ENCODE measurements at places on chromosomes 7 and 10.

DNA sequence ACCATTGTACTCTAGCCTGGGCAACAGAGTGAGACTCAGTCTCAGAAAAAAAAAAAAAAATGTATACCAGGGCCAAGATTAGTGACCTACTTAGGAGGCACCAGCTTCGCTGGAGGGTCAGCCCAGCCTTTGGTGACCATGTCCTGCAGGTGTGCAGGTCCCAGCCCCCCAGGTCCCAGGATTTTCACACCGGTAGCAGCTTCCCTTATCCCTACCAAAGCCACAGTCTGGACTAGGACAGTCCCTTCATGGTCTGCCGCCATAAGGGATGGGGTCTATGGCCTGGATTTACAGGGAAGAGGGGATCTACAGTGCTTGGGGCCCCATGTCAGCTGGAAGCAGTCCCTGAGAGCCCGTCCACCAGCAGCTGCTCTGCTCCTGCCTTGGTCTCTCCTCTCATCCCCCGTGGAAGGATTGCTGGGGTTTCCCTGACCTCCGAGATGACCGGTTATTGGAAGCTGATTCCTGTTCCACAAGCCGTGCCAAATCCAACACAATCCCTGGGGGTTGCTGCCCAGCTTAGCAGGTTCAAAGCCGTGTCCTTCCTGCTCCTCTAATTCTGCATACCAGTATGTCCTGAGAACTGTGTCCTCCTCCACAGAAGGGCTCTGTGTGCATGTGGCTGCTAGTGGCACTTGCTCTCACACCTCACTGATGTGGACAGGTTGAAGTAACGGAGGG lies 11.0 kb upstream of the NDUFB2 start:
- no peak for DNase-seq

GRCh38 chr7:24884401-24884800 lies 95.6 kb downstream of the OSBPL3 start:
- no peak for DNase-seq

DNA sequence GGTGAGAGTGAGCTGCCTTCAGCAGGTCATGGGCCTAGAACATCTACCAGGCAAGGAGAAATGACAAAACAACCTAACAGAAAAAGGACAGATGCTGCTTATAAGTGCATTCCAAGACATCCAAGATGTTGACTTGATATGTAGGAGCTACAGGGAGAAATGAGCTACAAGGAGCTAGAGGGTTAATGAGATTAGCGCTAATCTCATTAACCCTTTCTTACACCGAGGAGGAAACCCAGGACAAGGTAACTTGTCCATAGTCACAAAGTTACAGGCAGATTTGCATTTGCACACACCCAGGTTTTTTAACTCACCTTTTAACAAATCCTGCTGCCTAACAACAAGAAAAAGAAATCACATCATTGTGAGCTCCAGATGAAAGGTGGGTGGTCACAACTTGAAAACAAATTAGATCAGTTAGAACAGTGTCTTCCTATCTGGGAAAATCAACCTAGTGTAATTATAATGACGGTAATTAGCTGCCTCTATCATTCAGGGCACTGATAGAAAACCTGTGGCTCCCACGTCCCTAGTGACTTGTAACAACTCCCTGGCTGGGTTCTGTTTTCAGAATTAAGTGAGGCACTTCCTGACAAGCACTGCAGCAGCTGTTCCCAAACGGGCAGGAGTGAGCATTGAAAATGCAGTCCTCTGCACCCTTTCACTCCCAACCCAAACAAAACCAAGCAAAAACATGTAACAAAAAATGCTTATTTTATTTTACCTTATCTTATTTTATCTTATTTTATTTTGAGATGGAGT lies 5.7 kb downstream of the KIAA1549 start:
- no peak for DNase-seq

- DNase-seq: peak; percentile 52
These were observed 10.8 kb upstream of the XPNPEP1 start for GRCh38 chr10:109933984-109934565.

GRCh38 chr10:14757394-14757793 lies 17.3 kb downstream of the FAM107B start:
- DNase-seq: no peak

- DNase-seq: no peak
These were observed 184.9 kb downstream of the DNAJB6 start for GRCh38 chr7:157521752-157522151.

DNA sequence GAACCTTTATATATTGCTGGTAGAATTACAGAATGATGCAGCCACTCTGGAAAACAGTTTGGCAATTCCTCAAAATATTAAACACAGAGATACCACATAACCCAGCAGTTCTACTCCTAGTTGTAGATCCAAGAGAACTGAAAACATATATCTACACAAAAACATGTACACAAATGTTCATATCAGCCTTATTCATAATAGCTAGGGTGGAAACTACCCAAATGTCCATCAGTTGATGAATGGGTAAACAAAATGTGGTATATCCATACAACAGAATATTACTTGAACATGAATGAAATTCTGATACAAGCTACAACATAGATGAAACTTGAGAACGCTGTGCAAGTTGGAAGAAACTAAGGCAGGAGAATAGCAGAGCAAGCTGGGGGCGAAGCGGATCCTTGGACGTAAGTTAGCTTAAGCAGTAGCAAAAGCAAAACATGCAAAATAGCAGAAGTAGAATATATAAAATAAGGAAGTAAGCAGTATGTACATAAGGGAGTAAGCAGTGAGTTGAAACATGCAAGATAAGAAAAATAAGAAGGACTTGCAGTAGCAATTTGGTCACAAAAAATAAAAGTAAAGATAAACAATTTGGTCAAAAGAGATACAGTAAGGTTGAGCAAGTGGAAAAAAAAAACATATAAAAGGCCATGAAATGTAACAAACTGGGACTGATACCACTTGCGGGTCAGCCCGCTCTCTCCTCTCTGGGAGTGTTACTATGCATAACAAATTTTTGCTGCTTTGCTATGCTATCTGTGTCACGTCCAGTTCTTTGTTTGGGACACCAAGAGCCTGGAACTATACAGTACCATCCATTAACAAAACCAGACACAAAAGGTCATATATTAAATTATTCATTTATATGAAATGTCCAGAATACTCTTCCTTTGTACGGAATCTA lies 18.0 kb upstream of the HILPDA start:
- DNase-seq: no peak

- DNase-seq: no peak
These were observed 540.4 kb downstream of the CNTNAP2 start for GRCh38 chr7:146656988-146657387.

DNA sequence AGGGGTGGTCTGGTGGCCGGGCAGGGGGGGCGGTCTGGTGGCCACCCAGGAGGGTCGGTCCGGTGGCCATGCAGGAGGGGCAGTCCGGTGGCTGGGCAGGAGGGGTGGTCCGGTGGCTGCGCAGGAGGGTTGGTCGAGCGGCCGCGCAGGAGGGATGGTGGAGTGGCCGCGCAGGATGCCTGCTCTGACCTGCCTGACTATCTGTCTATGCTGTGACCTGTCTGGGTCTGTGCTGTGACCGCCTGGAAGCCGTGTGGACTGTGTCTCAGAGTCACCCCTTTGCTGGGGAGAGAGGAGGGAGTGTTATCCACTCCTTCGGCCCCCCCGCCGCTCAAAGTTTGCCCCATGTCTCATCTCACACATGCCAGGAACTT lies 113.2 kb downstream of the ACTR3B start:
- no peak for DNase-seq

- DNase-seq: no peak
These were observed 73.0 kb upstream of the LRRC4 start for GRCh38 chr7:128104108-128104742.

- no peak for DNase-seq
These were observed 706.9 kb upstream of the GHITM start for GRCh38 chr10:83432261-83433045.

DNA sequence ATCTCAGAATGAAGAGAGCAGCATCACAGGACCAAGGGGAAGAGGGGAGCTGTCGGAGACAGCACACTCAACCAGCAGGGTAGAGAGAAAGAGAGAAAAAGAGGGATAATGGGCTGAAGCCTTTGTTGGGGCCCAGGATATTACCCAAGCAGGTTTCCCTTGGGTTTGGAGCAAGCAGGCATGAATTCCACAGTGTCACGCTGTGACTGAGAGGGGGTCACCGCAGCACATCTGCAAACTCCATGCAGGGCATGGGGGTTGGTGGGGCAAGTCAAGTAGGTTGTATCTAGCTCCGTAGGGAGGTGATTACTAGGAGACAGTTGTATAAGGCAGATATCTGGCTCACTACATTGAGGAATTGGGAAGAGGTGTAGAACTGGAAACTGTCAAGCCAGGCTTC lies 42.2 kb upstream of the SEMA3E start:
- no peak for DNase-seq

DNA sequence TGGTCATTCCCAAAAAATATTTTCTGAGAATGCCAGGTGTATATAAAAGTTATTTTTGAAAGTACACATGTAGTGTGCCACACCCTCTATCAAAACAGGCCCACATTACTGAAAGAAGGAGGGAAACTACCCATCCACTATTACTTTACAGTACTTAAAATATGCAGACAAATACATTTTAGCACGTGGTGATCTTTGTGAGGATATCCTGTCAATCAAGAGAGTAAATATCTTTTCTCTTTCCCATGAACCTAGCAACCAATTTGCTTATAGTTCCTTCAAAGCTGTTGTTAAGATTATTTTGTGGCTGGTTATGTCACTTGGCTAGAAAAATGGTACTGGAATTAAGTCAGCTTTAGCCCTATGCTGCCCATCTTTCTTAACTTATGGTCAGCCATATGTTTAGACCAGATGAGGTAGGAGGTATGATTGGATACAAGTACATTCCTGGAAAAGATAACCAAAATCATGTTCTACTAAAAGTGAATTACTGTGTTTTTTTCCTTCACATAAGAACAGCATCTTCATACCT lies 70.1 kb downstream of the AUTS2 start:
- DNase-seq: no peak

GRCh38 chr7:19928247-19928646 lies 154.8 kb upstream of the TMEM196 start:
- DNase-seq: no peak

DNA sequence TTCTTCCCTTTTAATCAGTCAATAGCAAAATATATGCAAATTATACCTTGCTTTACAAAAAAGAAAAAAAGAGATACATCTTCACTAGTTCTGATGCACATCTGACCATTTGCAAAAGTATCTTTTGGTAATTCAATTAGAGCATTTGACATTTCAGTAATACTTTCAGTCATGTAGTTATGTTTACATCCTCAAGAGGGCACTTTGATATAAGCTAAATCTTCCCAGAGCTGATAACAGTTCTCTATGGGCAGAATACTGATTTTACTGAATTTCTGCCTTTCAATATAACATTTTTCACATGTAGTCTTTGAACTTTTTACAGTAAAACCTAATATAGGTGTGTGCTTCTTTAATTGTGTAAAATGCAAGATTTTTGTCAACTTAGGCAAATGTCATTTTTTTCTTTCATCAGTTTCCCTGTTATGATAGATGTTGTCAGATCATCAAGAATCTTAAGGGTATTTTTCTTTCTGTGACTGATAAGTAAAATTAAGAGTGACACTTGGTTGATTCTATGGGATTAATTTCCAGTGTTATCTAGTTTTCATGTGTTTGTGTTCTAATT lies 703.5 kb upstream of the SEMA3D start:
- peak; percentile 21 for DNase-seq

DNA sequence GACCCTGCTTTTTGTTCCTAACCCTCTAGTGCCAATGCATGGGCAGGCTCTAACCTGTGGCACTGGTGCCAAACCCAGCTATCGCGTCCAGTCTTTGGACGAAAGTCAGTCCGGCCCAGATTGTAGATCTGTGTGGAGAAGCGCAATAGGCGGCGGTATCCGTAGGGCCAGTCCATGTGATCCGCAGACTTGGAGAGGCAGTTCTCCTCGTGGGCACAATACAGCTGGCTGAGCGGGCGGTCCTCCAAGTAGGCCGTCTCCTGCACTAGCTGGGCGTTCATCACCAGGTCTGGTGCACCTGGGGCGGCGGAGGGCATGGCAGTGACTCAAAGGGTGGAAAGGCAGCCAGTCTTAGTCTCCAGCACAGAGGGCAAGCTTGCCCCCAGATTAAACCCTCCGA lies 14.5 kb downstream of the LOXL4 start:
- no peak for DNase-seq

DNA sequence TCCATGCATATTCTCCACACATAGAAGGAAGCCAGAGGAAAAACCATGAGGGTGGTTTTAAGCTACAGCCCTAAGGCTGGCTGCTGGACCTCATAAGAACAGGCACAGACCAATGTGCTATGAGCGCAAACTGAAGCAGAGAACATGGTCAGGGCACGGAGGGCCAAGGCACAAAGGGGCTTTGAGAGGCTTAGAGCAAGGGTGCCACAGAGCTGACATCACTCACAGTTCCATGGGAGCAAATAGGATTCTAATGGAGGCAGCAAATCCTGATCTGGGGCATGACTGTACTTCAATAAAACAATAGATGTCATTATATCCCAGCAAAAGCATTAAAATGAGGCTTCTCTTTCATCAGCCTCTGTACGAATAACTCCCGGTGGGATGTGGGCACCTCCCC lies 162.4 kb downstream of the COBL start:
- no peak for DNase-seq

DNA sequence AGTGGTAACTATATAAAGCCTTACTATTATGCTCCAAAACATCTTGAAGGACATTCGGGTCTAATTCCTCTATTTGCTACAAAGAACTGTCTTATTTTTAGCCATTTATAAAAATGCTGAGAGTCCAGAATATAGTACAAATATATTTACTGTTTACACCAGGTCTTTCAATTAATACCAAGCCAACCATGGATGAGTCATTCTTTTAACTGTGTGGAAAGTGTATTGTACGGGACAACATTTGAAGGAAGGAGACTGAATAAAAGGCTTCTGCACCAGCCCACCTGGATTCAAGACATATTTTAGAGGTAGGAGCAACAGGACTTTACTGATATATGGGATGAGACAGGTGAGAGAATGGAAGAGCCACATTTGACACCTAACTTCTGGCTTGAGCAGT lies 35.4 kb downstream of the MASTL start:
- no peak for DNase-seq
